CD4-positive, alpha-beta T cell treated with Interleukin-15 for 4 hours (primary cell): ENCODE measurements at places on chromosomes 7 and 10.

- no peak for DNase-seq
These were observed 45.4 kb downstream of the GPR37 start for GRCh38 chr7:124720195-124720594.

DNA sequence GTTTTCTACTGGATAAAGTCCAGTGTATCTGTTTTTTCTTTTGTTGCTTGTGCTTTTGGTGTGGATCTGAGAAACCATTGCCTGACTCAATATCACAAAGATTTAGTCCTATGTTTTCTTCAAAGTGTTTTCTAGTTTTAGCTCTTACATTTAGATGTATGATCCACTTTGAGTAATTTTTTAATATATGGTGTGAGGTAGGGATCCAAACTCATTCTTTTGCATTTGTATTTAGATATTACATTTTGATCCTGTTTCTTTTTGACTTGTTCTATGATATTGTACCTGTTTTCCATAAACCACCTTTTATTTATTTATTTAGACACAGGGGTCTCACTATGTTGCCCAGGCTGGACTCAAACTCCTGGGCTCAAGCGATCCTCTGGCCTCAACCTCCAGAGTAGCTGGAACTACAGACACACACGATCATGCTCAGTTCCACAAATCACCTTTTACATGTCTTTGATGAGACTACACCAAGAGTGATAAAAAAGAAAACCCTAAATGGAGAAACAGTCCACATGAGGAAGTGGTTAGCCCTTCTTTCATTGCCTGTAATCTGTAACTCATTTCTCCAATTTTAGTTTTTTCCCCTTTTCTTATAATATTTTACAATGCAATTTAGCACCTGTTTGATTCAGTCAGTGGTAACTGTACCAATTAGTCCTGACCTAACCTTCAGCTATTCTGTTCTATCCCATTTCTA is 86.0 kb downstream of the SLC37A3 start:
- DNase-seq: no peak

GRCh38 chr10:43955002-43955596 is 306.4 kb upstream of the ZNF32 start:
- no peak for DNase-seq

DNA sequence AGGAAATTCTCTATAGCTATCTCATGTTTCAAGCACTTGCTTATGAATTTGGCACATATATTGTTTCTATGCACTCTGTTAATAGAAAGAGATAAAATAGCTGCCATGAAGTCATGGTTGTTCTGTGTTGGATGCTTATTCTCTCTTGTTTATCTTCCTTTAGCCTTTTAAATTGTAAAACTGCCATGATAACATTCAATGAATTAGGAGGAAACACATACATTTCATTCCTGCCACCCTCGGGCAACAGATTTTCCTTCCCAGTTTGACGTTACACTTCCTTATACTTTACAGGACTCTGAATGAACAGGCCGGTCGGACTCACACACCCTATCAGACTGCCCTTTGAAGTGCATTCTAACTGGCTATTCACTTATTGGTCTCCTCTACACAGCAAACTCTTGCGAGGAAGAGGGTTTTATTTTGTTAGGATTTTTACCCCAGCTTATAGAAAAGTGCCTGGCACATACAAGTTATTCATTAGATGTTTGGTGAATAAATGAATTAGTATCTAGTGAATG is 65.7 kb upstream of the FERD3L start:
- DNase-seq: no peak

DNA sequence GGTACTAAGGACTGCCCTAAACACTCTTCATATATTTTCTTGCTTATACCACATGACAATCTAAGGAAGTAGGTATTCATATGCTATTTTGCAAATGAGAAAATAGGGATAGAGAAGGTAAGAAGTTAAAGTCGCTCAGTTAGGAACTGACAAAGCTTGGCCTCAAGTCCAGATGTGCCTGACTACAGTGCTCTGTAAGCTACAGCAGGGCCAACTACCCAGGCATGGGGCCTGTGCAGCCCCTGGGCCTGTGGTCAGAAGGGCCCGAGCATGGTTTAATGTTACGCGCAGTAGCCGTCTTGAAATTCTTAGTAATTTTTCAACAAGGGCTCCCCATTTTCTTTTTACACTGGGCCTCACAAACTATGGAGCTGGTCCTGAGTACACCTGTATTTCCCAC is 146.2 kb downstream of the GLI3 start:
- DNase-seq: no peak
